ENCODE measurements at places on chromosomes 4 and X. TPM values are rescaled to one million over a fixed set of nuclear protein-coding genes. Genes with fewer than 3 reads are reported as not detected.

DNA sequence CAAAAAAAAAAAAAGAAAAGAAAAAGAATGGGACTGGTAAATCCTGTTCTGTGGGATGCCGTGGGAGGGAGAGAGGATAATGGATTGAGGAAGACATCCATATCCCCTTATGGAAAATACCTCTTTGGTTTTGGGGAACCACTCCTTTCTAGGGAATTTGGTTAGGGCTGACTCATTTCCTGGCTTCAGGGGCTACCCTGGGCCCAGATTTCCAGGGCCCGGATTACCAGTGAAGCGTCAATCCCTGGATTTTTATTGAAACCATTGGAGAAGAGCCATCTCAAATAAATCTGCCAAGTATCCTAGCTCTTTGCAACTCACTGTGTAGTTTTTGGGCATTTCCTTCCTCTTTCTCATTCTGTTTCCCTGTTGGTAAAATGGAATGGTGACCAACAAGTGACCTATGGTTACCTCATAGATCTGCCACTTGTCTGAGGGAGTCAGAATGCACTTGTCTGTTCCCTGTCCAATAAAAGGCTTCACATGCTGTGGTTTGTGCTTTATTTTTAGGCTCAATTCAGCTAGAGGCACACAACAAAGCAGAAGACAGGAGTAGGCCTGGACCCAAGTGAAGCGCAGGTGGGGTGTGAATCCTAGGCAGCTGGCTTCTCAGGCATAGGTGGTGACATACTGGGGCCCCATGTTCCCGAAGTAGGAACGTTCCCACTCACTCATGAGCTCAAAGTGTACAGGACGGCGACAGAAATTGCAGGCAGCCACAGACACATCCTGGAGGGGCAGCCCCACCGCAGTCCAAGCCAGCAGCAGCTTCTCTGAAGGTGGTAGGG is 8.6 kb downstream of the APEX2 start:
- no peak for DNase-seq
- H3K4me3 ChIP-seq, result no peak overlapping the region
- H3K36me3 ChIP-seq, result peaks cover 37% of the 10 kb centered on the region
- no peaks in the 10 kb centered on the region for H3K4me1 ChIP-seq
- H3K27ac ChIP-seq, result no peak overlapping the region

DNA sequence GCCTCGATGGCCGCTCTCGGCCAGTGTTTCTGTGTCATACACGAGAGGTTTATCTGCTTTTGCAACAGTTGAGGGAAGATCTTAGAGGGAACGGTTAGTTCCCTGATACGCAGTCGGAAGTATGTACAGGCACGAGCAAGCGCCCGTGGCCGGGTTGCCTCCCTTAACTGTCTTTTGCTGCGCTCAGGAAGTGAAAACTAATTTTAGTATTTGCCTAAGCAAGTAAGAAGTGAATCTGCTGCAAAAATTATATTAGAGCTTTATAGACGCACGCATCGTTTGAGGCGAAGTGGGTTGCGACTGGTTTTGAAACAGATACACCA is 695 bp downstream of the MTM1 start:
- no peaks in the 10 kb centered on the region for H3K27me3 ChIP-seq
- no peak overlapping the region for H3K27ac ChIP-seq
- H3K4me1 ChIP-seq, result peaks cover 3% of the 10 kb centered on the region
- H3K36me3 ChIP-seq, result no peaks in the 10 kb centered on the region
- DNase-seq, result no peak

GRCh38 chrX:140391313-140391712 is 113.6 kb downstream of the SOX3 start:
- DNase-seq, result no peak
- H3K36me3 ChIP-seq, result no peaks in the 10 kb centered on the region
- H3K4me3 ChIP-seq, result no peak overlapping the region
- H3K27me3 ChIP-seq, result no peaks in the 10 kb centered on the region
- no peak overlapping the region for H3K27ac ChIP-seq

VEGFC gene
- 0.46 TPM for total RNA-seq

FGFBP1 gene
- not detected for total RNA-seq

CSAG1 gene
- not detected for total RNA-seq
